ENCODE measurements at places on chromosomes 6 and 20.

- no peak for DNase-seq
These were observed 15.4 kb upstream of the PREX1 start for GRCh38 chr20:48843057-48843806.

DNA sequence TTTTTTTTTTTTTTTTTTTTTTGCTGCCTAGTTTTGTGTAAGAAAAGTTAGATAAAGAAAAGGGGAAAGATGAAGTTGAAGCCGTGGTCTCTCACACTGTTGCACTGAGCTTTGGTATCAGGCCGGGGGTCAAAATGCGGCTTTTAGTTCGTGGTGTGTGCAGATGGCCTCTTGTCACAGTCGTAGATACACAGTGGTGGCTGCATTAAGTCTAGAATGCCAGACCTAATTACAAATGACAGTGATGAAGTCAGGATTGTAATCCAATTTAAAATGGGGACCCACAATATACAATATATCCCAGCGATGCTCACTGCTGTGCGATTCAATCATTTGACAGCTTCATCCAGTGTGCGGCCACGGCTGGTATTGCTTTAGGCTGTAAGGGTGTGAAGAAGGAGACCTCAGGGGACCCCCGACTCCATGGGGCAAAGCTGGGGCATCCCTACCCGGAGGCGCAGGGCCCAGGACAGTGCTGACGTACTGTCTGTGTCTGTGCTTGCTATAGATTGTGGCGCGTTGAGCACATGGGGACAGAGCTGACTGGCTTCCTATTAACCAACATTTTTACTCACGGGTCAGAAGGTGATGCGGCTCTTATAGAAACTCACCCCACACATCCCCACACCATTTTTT is 210.0 kb upstream of the SOX4 start:
- DNase-seq, result no peak

DNA sequence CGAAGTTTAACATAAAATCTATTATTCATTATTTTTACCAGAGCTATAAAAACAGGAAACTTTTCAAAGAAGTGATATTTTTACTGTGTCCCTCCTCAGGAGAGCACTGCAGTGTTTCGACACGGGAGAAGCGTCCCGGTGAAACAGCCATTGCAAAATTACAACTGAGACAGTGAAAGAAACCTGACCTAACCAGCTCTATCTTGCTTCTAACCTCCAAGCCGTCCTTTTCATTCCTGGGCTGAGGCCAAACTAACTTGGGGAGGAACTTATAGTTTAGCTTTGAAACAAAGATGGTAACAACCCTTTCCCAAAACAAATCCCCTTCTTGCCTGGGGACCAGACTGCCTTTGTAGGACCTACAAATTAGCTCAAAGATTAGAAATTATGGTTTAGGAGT is 79.2 kb downstream of the WDR27 start:
- no peak for DNase-seq

GRCh38 chr6:42338744-42339222 is 112.9 kb downstream of the TRERF1 start:
- DNase-seq, result no peak

- no peak for DNase-seq
These were observed 31.6 kb upstream of the APMAP start for GRCh38 chr20:25024171-25024570.

DNA sequence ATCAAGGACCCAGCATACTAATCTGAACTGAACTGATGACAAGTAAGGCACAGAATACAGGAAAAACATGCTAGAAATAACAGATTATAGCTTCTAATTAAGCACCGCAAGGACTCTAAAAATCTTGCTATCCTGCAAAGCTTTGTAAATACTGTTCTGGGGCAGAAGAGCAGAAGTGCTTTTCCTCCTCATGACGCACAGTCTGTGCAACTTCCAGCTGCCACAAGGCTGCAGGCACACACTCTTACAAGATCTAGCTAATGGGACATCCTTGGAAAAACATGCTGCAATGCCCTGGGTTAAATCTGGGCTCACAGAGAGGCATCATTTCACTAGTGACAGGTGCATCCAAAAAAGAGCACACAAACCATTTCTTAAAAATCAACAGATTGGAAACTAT is 188.6 kb downstream of the GJA10 start:
- no peak for DNase-seq

DNA sequence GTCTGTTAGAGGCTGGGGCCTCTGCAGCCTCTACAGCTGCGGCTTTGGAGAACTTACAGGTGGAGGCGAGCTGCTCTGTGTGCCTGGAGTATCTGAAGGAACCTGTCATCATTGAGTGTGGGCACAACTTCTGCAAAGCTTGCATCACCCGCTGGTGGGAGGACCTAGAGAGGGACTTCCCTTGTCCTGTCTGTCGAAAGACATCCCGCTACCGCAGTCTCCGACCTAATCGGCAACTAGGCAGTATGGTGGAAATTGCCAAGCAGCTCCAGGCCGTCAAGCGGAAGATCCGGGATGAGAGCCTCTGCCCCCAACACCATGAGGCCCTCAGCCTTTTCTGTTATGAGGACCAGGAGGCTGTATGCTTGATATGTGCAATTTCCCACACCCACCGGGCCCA is 2.6 kb downstream of the TRIM39 start:
- no peak for DNase-seq

GRCh38 chr20:4585104-4585753 is 136.5 kb upstream of the PRND start:
- no peak for DNase-seq

- no peak for DNase-seq
These were observed 129.3 kb upstream of the UST start for GRCh38 chr6:148617530-148617929.

- no peak for DNase-seq
These were observed 7.5 kb upstream of the TNXB start for GRCh38 chr6:32116674-32117073.

- no peak for DNase-seq
These were observed 212.5 kb downstream of the FOXA2 start for GRCh38 chr20:22371843-22372242.

DNA sequence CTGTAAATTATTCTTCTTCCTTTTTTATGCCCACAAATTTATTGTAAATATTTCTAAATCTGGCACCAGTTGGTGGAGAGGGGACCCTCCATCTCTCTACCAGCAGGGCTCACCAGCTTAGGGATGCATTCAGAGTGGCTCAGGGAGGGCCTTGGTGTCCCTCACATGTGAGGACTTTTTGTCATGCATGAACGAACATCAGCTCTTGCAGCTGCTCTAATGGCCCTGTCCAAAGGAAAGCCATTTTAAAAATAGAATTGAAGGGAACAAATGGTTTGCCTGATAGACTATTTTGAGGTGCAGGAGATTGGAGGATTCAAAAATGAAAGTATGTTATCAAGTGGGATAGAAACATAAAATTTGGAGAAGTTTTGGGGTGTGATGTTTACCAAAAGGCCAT is 37.5 kb upstream of the KLHL31 start:
- no peak for DNase-seq

GRCh38 chr20:33183312-33183711 is 15.4 kb downstream of the BPIFA2 start:
- no peak for DNase-seq

GRCh38 chr20:46215913-46216707 is 92.2 kb downstream of the CDH22 start:
- no peak for DNase-seq

DNA sequence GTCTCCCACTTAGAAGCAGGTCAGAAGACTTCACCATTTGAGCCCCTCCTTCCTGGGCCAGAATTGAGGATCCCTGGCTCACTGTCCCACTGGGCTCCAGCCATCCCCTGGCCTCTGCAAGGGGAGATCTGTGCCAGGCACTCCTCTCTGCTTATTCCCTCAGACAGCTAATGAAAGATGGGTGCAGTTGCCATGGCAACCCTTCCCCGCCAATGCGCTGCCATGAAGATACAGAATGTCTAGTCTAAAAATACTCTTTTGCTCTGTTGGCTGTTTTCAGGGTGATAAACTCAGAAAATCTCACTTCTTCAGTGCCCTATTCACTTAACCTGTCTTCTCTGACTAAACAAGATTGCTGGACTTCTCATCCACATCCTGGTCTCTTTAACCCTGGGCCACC is 13.6 kb upstream of the TTLL2 start:
- DNase-seq, result no peak

DNA sequence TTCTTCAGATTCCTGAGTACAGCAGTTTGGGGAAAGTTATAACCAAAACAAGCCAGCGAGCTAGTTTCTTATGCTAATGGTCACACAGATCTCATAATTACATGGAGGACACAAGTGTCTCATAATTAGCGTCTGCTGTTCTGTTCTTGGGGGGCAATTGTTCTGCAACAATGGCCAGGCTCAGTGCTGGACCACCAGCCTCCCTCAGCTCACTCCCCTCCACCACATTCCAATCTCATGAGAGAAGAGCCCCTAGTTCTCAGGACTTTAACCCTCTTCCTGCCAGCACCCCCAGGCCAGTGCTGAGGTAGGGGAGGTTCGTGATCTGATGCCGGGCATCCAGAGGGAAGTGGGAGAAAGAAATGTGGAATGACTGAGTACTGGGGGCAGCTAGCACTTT is 20.2 kb upstream of the TOX2 start:
- DNase-seq, result no peak

DNA sequence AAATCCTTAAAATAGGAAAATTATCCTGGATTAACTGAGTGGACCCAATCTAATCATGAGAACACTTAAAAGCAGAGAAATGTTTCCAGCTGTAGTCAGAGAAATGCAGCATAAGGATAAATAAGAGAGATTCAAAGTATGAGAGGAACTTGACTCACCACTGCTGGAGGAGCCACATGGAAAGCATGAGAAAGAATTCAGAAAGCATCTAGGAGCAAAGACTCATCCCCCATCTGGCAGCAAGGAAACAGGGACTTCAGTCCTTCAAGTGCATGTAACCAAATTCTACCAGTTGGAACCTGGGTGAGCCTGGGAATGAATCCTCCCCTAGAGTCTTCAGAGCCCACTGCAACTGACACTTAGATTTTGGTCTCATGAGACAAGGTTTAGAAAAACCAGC is 33.7 kb downstream of the RNF146 start:
- DNase-seq, result no peak

- no peak for DNase-seq
These were observed 477.3 kb downstream of the PREX1 start for GRCh38 chr20:48350313-48350988.

DNA sequence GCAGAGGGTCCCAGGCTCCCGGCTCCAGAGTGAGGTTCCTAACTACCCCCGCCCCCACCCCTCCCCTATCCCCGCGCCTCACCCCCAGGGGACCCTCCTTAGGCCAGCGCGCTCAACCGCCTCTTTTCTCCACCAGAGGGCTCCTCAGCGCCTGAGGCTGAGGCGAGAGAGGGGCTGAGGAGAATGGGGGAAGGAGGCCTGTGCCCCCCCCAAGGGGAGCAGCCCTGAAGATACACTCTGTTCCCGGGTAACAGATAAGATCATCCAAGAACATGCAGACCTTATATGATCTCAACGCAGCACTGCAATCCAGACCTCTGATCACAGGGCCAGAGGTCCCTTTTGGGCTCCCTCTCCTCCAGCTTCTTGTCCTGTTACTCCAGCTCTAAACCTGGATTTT is 43.3 kb upstream of the MRPS10 start:
- DNase-seq, result no peak

All from NCI-H187 (cell line).